ENCODE measurements at places on chromosomes 7 and 10.

DNA sequence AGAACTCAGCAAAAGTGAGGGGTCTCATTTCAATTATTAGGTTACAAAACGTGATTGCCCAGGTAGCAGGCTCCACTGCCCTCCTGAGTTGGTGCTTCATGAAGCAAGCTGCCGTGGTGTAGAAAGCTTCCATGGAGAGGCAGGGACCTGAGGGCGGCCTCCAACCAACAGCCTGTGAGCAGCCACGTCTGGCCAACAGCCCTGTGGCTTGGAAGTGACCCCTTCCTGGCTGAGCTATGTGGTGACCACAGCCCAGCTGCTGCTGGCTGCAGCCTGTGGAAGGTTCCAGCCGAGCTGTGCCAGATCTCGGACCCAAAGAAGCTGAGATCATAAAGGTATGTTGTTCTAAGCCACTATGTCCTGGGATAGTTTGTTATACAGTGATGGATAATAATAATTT is 122.5 kb upstream of the KLF6 start:
- peaks cover 9% of the 10 kb centered on the region for H3K4me1 ChIP-seq
- DNase-seq = no peak
- H3K27me3 ChIP-seq = no peaks in the 10 kb centered on the region
- no peak overlapping the region for H3K4me3 ChIP-seq
- H3K27ac ChIP-seq = no peak overlapping the region
- no peaks in the 10 kb centered on the region for H3K36me3 ChIP-seq

DNA sequence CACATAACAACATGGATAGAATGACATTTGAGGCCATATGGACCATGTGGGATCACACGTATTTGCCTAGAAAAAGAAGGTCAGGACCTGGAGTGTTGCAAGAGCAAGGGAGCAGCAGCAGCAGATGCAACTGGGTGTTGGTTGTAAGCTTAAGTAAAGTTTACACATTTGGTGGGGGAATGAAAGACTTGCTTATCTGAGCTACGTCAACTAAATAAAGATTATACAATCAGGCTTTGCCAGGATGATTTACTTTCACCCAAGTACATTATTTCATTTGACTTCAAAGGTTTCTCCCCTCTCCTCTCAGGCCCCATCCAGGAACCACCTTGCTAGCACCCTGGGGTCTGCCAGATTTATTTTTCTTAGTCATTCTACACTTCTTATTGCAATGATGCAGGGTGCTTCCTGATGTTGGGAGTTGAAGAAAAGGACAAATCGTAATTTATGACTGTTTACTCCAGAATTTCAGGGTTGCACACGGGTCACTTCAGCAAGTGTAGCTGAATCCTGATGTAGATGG is 591.9 kb upstream of the IGFBP3 start:
- DNase-seq = no peak
- no peaks in the 10 kb centered on the region for H3K27me3 ChIP-seq
- no peak overlapping the region for H3K27ac ChIP-seq

DNA sequence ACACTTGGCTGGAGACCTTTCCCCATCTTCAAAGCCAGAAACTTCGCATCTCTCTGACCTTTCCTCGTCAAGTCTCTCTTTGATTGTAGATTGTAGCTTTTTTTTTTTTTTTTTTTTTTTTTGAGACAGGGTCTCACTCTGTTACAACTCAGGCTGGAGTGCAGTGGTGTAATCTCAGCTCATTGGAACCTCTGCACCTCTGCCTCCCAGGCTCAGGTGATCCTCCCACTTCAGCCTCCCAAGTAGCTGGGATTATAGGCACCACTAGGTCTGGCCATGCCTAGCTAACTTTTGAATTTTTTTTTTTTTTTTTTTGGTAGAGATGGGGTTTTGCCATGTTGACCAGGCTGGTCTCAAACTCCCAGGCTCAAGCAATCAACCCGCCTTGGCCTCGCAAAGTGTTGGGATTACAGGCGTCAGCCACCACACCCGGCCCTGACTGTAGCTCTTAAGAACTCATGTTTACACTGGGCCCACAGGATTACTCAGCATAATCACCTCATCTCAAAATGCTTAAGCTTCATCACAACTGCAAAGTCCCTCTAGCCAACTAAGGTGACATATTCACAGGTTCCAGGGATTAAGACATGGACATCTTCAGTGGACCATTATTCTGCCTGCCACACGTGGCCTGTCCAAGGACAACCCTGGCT is 11.7 kb downstream of the POLL start:
- no peak overlapping the region for H3K27ac ChIP-seq
- no peaks in the 10 kb centered on the region for H3K27me3 ChIP-seq
- DNase-seq = no peak
- no peaks in the 10 kb centered on the region for H3K36me3 ChIP-seq

DNA sequence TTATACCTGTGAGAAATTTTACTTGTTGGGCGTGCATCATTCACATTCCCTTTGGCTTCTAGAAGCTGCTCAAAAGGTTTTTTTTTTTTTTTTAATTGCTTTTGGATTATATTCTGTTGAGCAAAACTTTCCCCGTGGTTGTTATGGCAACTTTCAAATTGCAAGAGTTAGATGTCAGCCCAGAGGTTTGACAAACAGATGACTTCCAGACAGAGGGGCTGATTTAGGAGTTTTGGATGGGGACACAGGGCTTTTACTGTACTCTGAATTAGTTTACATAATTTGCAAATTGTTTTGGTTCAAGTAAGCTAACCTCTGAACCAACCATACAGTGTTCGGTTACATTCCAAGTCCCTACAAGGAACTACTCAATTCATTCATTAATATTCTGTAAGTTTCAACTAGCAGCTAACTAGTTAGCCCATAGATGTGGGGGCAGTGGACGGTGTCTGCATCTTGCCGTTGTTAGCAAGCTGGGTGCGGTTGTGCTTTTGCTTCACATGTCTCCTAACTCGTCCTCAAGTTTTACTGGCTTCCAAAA is 66.4 kb upstream of the JAZF1 start:
- H3K27ac ChIP-seq = no peak overlapping the region
- H3K27me3 ChIP-seq = no peaks in the 10 kb centered on the region
- H3K4me1 ChIP-seq = no peaks in the 10 kb centered on the region
- no peaks in the 10 kb centered on the region for H3K36me3 ChIP-seq
- H3K4me3 ChIP-seq = no peak overlapping the region

GRCh38 chr7:157525491-157525915 is 188.7 kb downstream of the DNAJB6 start:
- no peak overlapping the region for H3K27ac ChIP-seq
- DNase-seq = no peak
- no peaks in the 10 kb centered on the region for H3K36me3 ChIP-seq
- H3K27me3 ChIP-seq = peaks cover 3% of the 10 kb centered on the region
- no peak overlapping the region for H3K4me3 ChIP-seq
- H3K4me1 ChIP-seq = no peaks in the 10 kb centered on the region

DNA sequence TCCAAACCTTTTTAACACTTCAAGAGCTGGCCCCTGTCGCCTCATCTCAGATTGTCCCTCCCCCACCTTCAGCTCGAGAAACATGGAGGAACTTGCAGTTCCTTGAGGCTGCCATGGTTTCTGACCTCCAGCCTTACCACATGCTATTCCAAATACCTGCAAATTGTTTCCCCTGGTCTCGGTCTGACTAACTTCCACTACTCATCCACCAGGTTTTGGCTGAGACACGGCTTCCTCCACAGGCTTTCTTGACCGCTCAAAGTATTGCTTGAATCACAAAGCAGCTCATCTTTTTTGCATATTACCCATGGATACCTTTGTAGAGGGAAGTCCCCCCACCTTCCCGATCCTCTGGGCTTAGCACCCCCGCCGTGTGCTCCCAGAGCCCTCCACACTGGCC is 5.2 kb upstream of the SAMD8 start:
- no peak overlapping the region for H3K27ac ChIP-seq
- H3K36me3 ChIP-seq = no peaks in the 10 kb centered on the region
- no peak overlapping the region for H3K4me3 ChIP-seq
- no peaks in the 10 kb centered on the region for H3K27me3 ChIP-seq

DNA sequence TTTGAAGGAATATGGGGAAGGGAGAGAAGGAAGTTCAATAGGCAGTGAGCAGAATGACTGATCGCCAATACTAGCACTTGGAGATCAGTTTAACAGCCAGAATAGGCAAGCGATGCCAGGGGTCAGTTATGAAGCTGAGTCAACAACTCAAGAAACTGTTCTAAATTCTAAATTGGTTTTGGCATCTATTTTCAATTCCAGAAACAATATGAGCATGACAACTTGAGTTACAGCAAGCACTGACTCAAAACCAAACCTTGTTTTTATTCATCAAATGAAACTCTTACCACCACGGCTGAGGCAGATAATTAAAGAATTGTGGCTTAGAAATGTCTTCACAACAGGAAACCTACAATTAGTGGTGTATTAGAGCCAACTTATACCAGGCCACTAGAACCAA is 180.5 kb upstream of the ASAH2 start:
- no peaks in the 10 kb centered on the region for H3K36me3 ChIP-seq
- H3K4me1 ChIP-seq = peaks cover 7% of the 10 kb centered on the region
- H3K4me3 ChIP-seq = no peak overlapping the region

DNA sequence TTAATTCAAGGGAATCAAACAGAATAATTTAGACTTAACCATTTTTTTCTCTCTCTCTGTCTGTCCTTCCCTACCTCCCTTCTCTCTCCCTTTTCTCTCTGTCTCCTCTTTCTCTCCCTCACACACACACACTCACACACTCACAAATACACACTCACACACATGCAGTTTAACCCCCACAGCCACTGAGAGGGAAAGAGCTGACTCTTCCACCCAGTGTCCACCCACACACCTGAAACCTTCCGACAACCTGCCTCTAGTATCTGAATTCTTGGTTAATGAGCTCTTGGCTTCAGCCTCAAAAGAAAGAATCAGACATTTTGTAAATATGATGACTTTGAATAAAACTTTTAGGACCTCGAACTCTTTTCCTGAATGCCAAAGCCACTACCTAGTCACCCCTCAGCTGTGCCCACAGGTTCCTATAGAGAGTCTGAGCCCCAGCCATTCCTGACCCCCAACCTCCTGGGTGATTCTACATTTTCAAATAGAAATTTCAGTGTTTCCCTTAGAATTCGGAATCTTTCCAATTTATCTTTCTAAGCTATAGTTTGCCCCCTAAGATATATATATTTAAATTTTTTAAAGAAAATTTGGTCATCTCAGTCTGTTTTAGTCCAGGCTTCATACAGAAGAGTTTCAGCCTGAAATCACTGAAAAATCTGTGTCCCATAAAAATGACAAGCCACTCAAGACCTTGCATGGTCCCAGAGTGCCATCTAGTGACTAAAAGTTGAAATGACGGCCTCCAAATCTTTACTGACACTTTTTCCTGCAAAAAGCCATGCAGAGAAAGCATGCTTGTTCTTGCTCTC is 202.8 kb downstream of the IPMK start:
- no peaks in the 10 kb centered on the region for H3K4me1 ChIP-seq
- no peak overlapping the region for H3K27ac ChIP-seq
- no peak overlapping the region for H3K4me3 ChIP-seq

- no peaks in the 10 kb centered on the region for H3K36me3 ChIP-seq
- no peaks in the 10 kb centered on the region for H3K27me3 ChIP-seq
- no peak for DNase-seq
- no peak overlapping the region for H3K4me3 ChIP-seq
Observed at GRCh38 chr10:60677531-60678129, 100.6 kb upstream of the CDK1 start.
